Right renal cortex interstitium (tissue), 3 donors: ENCODE measurements at places on chromosomes 11 and 22. TPM values are rescaled to one million over a fixed set of nuclear protein-coding genes. Genes with fewer than 3 reads are reported as not detected.

- no peak for DNase-seq
These were observed 789 bp downstream of the RPS13 start for GRCh38 chr11:17076517-17077239.

DNA sequence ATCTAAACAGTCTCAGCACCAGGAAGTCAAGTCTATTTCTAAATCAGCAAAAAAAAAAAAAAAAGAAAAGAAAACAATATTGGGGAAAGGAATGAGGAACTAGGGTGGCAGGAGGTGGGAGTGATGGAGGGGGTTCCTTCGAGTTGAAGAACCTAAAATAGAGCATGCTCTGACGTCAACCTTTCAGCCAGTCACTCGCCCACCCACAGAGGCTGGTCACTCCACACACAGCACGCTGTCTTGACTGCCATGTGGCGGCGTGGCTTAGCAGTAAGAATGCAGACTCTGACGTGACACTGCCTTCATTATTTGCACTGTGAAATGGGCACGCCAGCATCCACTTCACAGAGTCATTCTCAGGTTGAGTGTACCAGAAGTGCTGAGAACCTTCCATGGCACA, 48.3 kb downstream of the LARGE1 start:
- no peak for DNase-seq

Gene APOA1
- 134 TPM for polyA plus RNA-seq

GRCh38 chr22:44743804-44744211, 8.6 kb upstream of the ARHGAP8 start:
- no peak for DNase-seq

Gene FGF4
- polyA plus RNA-seq: not detected

Gene ACTN3
- 0.40 TPM for polyA plus RNA-seq

Gene MS4A12
- not detected for polyA plus RNA-seq

Gene CCDC15
- 4.4 TPM for polyA plus RNA-seq

GRCh38 chr11:18720091-18720807, 5.7 kb downstream of the IGSF22 start:
- no peak for DNase-seq

GRCh38 chr22:24873226-24873625, 67.2 kb downstream of the SGSM1 start:
- no peak for DNase-seq

- DNase-seq: no peak
These were observed 56.7 kb downstream of the SHISAL1 start for GRCh38 chr22:44256085-44256484.

DNA sequence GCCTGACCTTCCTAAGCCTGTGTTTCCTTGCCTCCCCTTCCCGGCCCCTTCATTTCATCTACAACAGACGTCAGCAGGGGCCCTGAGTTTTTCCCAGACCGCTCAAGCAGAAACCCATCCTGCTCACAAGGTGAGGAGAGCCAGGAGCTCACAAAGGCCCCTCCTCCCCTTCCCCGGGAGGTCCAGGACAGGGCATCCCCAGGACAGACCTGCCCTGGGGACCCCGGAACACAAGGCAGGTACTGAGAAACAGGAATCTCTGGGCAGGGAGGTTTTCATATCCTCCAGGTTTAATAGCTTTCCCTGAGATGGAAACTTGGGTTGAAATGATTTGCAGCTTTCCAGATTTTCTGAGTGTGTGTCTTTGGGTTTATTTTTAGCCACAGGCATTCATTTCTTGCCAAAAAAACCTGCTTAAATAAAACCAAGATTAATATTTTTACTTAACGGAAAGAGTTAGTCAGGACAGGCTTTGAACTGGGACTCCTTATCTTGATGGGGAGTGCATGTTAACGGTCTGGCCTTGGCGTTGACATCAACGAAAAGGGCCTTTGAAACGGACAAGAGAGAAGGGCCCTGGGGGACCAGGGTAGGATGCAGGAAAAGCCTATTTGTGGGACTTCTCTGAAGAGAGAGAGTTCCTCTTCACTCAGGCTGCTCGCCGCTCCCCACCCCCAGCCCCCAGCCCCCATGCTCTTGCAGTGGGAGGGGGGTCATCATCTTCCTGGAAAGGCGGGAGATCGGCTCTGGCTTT, 38.5 kb downstream of the TIMP3 start:
- DNase-seq: no peak

GRCh38 chr22:25007444-25008106, 55.1 kb downstream of the KIAA1671 start:
- no peak for DNase-seq

DNA sequence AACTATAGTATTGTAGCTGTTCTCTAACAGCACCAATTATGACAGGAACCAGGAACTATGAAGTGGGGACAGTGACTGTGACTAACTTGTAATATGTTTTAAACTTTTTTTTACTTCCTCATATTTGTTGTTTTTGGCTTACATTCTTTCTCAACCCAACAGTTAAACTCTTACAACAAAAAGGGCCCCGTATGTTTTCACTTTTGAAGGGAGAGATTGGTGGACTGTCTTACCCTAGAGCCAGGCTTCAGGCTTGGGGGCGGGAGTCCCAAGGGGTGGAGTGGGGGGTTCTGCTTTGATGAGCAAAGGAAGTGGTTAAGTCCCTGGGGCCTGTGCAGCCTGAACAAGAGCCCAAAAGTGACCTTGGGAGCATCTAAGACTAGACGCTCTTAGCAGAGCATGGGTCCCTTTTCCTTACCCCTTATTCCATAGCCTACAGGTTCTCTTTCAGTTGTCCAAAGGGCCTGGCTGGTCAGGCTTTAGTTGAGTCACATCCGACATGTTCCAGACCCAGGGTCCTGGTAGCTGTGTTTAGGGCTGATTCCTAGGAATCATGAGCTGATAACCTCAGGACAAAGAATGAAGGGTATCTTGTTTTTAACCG, 38.8 kb downstream of the STIM1 start:
- no peak for DNase-seq

DNA sequence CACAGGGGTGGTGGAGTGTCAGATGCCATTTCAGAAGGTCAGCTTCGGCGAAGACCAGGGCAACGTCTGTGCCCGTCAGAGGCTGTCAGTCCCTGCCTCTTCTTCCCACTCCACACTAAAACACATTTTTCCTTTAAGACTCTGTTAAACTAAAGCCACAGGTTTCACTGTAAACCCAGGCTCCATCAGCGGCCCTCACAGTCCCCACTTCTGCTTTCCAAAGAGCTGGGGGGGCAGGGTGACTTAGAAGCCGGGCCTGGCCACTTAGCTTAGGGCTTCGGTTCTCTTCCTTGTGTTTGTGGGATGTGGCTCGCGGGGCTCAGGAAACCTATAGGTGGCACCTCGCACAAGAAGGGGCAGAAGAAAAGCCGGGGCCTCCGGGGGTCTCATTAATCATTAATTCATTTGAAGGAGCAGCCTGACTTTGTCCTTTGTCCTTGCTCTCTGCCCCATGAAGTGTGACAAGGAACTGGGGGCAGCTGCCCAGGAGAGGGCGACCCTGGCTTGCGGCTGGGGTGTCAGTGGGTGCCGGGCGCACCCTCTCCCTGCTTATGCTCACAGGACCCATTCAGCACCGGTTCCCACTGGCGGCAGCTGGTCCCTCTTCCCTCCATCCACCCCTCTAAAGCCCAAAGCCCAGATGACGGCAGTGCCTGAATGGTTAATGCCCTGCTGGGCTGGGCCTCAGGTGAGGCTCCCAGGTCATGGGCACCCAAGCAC, 4.1 kb downstream of the SLC25A45 start:
- no peak for DNase-seq

Gene PYGM
- polyA plus RNA-seq: 1.1 TPM

DNA sequence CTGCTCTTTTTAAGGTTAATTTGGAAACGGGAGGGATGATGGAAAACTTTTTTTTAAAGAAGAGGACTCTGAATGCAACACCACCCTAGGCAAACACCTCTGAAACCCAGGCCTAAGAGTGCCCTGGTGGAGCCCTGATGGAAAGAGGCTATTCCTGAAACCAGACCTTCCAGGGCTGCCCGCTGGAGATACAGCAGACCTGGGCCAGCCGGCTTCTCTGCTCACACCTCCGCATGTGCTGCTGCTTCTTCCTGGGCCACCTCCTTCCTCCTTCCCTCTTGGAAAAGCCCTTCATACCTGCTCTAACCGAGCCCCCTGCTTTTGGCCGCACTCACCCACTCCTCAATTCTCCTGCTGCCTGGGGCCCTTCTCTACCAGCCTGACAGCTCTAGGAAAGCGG, 37.9 kb downstream of the DUSP8 start:
- DNase-seq: no peak

Gene KRTAP5-1
- polyA plus RNA-seq: not detected

- no peak for DNase-seq
These were observed 42.4 kb downstream of the PIK3C2A start for GRCh38 chr11:17165247-17165890.

- DNase-seq: no peak
These were observed 339.1 kb upstream of the API5 start for GRCh38 chr11:42972741-42973140.

Gene SAC3D1
- 10.6 TPM for polyA plus RNA-seq

Gene GRK3
- polyA plus RNA-seq: 8.7 TPM

GRCh38 chr11:44637487-44637886, 72.0 kb downstream of the CD82 start:
- no peak for DNase-seq

DNA sequence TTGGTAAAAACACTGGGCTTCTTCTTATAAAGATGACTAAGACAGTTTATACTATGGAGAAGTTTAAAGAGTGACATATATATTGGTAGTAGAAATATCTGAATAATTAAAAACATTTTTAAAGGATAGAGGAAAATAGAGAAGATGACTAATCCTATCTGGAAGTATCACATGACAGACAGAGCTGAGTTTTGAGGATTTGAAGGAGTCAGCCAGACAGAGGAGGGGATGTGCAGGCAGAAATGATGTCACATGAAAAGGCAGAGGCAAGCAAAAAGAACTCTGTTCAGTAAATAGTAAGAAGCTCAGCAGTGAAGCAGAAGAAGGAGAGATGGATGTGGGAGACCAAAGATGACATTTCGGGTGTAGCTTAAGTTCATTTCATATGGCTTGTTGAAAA, 1.6 kb downstream of the OR10A2 start:
- DNase-seq: no peak

Gene TSGA10IP
- polyA plus RNA-seq: not detected

- DNase-seq: no peak
These were observed 14.2 kb downstream of the ALG12 start for GRCh38 chr22:49904040-49904369.

Gene C22orf31
- 1.3 TPM for polyA plus RNA-seq

Gene C11orf65
- 3.1 TPM for polyA plus RNA-seq

GRCh38 chr11:75539459-75540334, 14.0 kb upstream of the GDPD5 start:
- no peak for DNase-seq

Gene UCP3
- 1.4 TPM for polyA plus RNA-seq

GRCh38 chr11:71080239-71081097, 171.9 kb downstream of the SHANK2 start:
- DNase-seq: peak; percentile 46

Gene OR6T1
- not detected for polyA plus RNA-seq

Gene MPZL3
- 6.1 TPM for polyA plus RNA-seq

GRCh38 chr11:72780296-72781062, 13.4 kb downstream of the STARD10 start:
- DNase-seq: no peak

Gene NLRP6
- polyA plus RNA-seq: 0.11 TPM

DNA sequence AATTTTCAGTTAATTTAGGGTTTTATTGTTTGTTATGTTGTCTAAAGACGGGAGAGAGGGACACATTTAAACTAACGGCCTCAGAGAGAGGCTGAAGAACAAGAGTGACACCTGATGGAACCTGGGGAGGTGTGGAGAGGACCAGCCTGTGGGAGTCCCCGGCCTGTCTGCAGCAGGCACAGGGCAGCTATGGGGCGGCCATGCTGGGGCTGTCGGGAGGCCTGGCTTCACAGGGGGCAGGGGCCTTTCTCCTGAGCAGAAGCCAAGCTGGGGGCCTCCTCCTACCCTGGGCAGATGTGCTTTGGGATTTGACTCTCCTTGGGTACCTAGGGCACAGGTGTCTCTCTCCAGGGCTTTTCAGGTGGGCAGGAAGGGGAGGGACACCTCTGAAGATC, 21.9 kb downstream of the RELT start:
- no peak for DNase-seq

DNA sequence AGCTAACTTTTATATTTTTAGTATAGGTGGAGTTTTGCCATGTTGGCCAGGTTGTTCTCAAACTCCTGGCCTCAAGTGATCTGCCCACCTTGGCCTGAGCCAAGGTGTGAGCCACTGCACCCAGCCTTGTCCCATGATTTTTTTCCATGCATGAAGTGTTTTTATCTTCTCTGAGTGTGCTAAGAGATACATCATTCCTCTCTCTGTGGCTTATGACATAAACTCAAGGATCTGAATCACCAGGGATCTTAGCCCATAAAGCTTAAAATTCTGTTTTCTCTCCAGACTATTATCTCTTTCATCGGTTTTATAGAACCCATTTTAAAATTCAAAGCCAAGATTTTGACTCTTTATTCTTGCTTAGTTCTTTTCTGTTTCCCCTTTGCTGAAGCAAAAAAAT, 48.4 kb upstream of the C11orf58 start:
- DNase-seq: no peak

- no peak for DNase-seq
These were observed 32.7 kb downstream of the THOC5 start for GRCh38 chr22:29520851-29521250.

DNA sequence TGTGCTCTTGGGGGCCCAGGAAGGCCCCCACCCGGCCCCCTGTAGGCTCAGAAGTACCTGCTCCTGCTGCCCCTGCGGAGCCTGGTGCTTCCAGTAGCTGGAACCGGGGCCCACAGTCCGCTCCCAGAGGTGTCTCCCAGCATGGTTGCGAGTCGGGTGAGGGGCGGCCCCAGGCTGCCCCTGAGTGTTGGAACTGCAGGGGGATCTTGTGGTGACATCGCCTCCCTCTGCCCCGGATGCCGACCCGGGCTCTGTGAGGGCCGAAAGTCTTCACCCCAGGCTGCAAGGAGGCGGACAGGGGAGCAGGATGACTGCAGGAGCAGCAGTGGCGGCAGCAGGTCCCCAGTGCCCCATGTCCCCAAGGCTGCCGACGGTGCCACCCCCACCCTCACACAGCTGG, 9.5 kb upstream of the PKP3 start:
- DNase-seq: no peak

Gene PTS
- polyA plus RNA-seq: 50.9 TPM

Gene CHRNA10
- polyA plus RNA-seq: 1.2 TPM

GRCh38 chr22:42383851-42384417, 48.3 kb downstream of the NFAM1 start:
- no peak for DNase-seq

Gene VSIG10L2
- polyA plus RNA-seq: not detected

DNA sequence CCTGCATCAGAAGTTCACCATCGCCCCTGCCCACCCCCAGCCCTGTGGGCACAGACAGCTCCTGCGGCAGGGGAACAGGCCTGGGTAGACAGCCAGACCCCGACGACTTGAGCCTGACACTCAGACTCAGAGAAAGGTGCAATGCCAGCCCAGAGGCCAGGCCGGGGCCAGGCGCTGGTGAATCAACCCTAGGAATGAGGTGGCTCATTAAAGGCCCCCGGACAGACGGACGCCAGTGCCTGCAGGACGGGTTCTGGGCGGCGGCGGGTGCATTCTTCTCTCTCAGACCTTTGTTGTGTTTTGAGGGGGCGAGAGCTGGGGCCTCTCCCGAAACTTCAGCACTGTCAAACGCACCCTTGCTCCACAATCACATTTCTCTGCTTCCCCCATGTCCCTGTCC, 5.6 kb downstream of the OVOL1 start:
- no peak for DNase-seq

Gene CRYBB2
- polyA plus RNA-seq: 0.79 TPM
